Fibroblast of skin of abdomen (primary cell): ENCODE measurements at places on chromosomes 1 and 21.
A peak's percentile ranks its signal among the peaks of the same experiment; 100 is the strongest.

DNA sequence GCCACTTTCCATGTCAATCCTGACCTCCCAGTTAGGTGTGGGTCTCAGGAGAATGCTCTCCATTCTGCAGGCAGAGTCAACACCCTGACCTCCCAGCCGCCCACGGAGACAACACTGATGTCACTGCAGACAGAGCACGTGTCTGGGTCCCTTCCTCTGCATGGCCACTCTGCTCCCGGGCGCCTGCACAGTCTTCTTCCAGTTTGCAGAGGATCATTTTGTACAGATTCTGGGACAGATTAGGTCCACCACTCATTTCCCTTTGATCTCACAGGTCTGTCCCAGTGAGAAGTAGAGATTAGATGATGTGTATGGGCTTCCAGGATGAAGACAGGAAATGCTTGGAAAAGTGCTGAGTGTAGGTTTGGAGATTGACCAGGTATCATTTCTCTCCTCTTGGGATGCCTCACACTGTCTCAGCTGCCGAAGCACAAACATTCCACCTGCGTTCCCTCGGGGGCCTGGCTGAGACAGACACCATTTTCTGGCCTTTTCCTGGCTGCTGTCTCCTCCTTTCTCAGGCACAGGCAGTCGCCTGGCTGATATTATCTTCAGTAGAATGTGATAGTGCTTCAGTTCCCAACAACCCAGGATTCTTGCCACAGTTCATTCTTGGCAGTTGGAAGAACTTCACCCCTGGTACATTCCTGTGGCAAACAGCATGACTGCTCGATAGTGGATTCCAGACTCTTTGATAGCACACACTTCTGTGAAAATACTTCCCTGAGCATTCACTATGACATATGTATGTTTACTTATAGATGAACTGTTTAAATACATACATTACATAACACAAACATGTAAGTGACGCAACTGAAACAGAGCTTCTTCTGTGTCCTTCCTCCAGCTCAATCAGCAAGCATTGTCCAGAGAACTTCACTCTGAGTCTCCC, 7.9 kb downstream of the MYBPHL start:
- DNase-seq: peak; percentile 92

DNA sequence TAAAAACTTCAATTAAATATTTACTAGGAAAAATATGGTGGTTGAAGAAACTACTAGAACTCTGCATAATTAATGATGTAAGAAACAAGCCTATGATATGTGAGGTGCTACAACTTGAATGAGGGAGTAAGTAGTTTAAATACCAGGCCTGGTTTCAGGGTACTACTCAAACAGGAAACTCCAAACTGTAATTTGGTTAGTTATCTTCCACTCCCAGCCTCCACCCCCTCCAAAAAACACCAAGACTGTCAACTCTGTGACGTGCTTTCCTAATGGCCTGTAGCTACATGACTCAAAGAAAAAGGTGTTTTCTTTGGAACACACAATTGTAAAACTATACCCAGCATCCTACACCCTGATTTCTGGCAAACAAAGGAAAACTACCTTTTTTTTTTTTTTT, 55.9 kb upstream of the RCC1 start:
- no peak for DNase-seq

DNA sequence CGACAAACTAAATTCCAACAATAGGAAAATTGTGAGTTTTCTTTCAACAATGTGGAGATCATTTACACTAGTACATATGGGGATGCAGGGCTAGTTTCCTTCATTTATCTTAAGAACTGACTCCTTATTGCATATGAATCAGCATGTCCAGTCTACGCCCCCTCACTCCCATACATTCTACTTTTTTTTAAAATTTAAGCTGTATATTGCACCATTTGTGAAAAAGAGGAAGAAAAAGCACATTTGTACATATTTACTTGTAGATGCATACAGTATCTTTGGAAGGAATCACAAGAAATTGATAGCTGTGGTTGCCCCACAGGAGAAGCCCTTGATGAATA, 15.9 kb downstream of the VPS26C start:
- no peak for DNase-seq

- no peak for DNase-seq
Observed at GRCh38 chr1:3019516-3020051, 1.7 kb upstream of the ACTRT2 start.

DNA sequence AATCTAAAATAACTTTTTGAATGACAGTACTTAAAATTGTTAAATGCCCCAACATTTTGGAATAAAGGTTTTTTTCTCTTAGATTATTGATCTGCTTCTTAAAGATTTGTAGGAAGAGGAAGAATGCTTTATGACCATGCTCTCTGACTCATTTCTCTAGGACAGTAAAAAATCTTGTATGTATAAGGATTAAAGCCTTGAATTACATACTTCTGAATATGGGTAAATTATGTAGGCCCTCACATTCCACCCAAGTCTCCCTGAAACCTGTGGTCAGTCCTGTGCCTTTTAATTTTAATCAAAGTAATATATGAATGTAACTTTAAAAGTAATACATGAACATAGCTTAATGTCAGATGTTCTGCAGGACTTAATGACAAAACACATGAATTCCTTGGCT, 50.5 kb downstream of the ABCD3 start:
- peak; percentile 60 for DNase-seq

DNA sequence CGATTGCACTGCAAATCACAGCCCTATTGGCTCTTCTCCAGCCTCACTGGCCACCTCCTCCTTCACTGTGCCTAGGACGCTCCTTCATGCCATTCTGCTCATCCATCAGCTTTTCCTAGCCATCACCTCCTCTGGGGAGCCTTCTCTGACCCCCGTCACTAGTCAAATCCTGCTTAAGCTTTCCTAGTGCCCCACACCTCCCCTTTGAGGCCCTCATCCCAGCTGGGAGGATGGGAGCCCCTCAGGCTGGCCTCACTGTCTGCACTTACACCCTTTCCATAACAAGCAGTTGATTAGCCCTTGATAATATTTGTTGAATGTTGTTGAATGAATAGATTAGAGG, 50.7 kb downstream of the KLHDC7A start:
- no peak for DNase-seq

GRCh38 chr1:19922015-19922688, 1.3 kb downstream of the PLA2G2E start:
- no peak for DNase-seq

- no peak for DNase-seq
Observed at GRCh38 chr1:158188611-158189010, 7.9 kb downstream of the CD1D start.

GRCh38 chr21:37711286-37711829, 204.9 kb downstream of the KCNJ6 start:
- peak; percentile 32 for DNase-seq

DNA sequence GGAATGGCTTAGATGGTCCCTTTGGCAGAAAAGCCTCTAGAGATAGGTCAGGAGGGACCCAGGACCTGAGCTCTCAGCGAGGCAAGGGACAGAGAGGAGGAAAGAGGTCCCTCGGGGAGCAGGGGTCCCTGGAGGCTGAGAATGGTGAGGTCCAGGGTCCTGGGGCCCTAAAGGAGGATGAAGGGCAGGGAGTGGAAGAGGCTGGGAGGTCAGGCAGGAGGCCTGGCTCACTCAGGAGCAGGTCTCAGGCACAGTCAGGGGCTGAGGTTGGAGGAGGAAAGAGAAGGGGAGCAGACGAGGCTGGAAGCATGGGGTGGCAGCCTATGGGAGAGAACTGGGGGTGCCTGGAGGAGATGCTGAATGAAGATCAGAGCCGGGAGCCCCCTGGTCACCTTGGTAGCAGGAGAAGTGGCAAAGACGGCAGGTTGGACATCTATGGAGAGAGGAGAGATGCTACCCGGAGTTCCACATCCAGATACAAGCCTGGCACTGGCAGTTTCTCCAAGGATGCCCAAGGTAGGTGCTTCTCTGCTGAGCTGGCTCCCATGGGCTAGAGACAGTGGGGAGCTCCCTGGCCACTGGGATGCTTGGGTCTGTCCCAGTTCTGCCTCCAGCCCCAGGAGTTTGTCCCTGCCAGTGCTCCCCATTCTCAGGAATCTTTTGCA, 22.6 kb downstream of the IGFN1 start:
- DNase-seq: no peak

- no peak for DNase-seq
Observed at GRCh38 chr1:41053316-41053715, 31.8 kb upstream of the SLFNL1 start.

GRCh38 chr1:221994274-221994698, 252.4 kb upstream of the DUSP10 start:
- DNase-seq: peak; percentile 51

DNA sequence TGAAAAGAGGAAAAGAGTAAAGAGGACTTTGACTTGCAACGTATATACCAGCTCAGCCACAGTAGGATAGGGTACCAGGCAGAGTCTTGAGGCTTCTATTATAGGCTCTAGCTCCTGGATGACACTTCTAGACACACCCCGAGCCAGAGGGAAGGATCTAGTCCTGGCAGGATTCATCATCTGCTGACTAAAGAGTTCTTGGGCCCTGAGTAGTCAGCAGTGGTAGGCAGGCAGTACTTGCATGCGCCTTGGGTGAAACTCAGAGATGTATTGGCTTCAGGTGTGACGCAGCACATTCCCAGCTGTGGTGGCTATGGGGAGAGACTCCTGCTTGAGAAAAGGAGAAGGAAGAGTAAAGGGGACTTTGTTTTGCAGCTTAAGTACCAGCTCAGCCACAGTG, 162.3 kb upstream of the APP start:
- no peak for DNase-seq

DNA sequence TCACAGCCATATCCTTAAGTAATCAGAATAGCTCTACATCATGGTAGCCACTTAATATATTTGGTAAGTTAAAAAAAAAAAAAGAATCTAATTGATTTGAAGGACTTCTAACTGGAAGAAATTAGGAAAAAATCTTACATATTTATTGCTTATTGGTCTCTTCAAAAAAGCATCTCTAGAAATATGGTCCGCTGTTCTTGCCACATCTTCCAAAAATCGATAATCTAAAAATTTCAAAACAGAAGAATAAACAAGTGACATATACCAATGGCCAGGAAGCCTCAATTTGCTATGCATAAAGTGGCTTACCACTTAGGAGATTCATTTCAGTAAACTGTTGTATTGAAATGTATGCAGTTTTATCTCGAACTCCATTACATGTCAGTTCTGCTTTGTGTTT, 2.3 kb downstream of the ZNHIT6 start:
- DNase-seq: no peak
